H1 (cell line): ENCODE measurements at places on chromosomes 1 and 21.

- no peak for DNase-seq
These were observed 134.2 kb downstream of the PGBD5 start for GRCh38 chr1:230291731-230292620.

DNA sequence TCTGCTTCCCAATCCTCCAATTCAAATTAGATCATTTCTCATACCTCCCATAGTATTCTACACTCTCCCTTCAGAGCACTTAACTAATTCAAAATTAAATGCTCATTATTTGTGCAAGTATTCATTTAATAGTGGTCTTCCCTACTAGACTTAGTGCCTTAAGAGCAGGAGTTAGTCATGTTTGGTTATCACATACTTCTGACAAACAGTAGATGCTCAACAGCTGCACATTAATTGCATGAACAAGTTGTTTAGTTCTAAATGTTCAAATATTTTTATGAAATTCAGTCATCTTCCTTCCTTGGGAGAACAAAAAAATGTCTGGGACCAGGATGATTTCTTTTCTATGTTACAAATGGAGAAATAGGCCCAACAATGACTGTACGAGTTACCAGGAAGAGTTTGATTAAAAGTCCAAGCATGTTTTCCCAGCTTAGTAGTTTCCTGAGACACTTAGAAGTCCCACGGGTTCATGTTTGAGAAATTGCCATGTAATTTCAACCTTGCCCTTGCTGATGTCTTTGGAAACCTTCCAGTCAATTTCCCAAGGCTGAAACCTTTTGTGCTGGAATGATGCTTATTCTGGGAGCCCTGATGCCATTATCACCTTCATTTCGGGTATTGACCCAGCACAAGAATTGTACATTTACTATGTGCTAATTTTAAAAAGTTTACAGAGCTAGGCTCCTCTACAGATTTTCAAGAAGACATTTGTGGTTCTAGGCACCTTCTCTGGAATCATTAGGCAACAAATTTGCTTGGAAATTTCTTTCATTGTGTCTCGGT lies 437.9 kb upstream of the PLXNA2 start:
- no peak for DNase-seq

DNA sequence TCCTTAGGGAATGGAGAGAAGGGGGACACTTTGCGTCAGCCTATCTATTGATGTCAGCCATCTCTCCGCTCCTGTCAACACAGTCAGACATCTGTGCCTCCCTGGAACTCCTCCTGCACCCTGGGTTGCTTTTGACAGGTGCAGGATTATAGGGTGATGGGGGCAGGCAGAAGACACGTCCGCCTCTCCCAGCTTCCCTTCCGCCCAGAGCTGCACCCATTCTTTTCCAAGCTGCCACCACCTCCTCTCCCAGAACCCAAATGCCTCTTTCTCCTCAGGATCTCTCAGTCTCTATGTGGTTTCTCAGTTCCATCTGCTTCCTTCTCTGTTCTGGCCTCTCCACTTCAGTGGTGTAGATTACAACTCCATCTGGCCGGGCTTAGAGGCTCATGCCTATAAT lies 17.1 kb upstream of the KIF1B start:
- no peak for DNase-seq

- DNase-seq, result no peak
These were observed 66.9 kb upstream of the TNR start for GRCh38 chr1:175810305-175810704.

DNA sequence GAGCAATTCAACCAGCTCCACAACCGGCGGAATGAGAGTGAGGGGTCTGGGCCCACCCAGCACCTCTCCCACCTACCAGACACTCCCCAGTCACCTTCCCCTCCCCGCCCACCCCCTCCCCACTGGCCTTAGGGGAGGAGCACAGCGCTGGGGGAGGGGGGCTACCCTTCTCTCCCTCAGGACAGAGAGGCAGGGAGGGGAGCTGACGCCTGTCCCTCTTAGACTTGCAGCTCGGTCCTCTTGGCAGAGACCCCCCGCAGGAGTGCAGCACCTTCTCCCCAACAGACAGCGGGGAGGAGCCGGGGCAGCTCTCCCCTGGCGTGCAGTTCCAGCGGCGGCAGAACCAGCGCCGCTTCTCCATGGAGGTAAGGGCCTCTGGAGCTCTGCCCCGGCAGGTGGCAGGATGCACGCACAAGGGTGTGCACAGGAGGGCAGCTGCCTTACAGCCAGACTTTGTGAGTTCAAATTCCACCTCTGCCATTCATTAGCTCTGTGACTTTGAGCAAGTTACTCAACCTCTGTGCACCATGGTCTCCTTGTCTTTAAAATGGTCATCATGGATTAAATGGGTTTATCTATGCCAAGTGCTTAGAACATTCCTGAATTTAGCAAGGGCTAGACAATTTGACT lies 18.9 kb downstream of the CDK18 start:
- DNase-seq, result no peak

DNA sequence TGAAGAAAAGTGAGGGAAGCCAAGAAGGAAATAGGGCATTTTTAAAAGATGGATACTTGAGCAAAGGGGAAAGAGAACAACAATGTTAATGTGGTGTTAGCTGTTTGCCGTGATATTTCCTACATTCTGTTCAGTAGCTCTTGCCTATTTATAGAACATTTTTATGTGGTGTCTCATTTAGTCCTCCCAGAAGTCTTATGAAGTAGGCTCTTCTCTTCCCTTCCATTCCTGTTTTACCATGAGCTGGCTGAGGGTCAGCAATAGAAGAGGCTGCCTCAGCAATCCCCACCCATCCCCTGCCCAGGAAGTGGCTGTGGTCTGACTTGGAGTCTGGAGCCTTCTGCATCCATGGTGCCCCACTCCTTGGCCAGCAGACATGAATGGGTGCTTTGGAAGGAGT lies 60.1 kb downstream of the KIAA0040 start:
- DNase-seq, result no peak

DNA sequence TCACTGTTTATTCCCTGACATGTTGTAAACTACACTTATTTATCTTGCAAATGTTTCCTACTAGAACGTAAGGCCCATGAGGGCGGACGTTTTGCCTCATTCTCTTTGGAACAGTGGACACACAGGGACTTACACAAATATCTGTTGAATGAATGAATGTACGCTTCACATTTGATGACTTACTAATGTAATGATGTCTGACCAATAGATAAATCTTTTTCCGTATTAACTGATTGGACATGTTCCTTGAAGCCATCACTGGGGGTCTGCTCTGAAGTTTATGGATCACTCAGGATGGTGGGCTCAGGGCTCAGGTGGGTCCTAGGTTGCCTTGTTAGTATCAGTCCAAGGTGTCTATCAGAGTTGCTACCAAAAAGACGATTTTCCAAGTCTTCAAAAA lies 763.2 kb upstream of the TPTE start:
- DNase-seq, result no peak

DNA sequence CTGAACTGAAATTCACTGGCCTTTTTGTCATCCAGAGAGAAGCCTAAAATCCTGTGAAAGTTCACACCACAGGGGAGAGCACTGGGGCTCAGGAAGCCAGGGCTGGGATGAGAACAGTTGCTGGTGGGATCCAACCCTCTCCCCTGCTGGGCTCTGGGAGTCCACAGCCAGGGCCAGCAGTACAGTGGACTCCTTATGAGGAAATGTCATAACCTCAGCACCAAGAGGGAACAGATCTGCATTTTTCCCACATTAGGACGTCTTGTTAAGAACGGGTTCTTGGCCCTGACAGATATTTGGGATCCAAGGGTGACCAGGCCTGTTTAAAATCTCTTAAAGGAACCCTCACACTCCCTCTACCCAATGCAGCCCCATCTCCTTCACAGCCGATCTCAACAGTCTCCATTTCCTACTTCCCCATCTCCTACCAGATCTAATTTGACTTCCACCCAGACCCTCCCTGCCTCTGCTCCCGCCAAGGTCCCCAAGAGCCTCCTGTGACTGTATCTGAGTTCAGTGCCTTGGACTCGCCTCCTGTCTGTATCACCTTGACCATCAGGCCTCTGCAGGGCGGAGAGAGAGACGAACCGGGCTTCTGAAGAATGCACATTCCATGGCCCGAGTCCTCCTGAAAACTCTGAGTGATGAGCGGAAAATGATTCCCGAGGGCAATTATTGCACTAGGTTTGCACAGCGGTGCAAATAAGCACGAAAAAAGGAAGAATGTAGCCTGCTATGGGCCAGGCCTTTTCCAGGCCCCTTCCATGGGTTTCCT lies 159.9 kb downstream of the TRABD2B start:
- no peak for DNase-seq

- no peak for DNase-seq
These were observed 204.4 kb downstream of the RWDD3 start for GRCh38 chr1:95438218-95438948.

GRCh38 chr1:43451701-43452532 lies 1.8 kb downstream of the HYI start:
- DNase-seq, result no peak

DNA sequence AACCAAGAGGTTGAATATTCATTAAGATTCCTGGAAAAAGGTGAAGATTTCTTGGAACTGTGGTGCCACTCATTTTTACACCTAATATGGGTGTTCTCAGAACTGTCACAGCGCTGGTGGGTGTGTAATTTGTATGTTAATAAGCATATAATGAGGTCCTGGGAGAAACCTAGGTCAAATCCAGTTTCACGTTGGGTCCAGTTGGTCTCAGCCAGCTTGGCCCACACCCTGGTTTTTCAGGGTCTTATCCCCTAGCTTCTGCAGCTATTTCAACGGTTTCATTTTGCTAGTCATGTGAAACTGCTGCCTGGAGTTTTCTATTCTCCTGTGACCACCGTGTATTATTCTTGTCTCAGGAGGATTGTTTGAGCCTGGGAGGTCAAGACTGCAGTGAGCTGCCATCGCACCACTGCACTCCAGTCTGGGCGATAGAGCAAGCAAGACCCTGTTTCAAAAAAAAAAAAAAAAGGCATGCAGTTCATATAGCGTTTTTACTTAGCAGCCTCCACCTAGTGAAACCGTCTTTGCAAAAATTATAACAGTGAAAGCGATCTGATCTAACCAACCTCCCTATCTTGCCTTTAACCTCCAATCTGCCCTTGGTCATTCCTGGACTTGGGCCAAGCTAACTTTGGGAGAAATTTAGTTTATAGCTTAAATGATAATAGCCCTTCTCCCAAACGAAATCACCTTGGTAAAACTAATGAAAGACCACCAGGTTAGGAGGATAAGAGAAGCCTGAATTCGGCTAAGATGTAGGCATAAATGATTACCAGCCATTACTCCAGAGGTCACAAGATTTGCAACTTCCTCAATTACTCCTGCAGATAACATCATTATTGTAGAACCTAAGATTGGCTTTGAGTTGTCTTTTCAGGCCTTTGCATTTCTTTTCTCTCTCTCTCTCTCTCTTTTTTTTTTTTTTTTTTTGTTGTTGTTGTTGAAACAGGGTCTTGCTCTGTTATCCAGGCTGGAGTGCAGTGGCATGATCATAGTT lies 44.0 kb downstream of the PTAFR start:
- DNase-seq, result no peak

GRCh38 chr1:7250597-7251453 lies 465.6 kb downstream of the CAMTA1 start:
- no peak for DNase-seq

DNA sequence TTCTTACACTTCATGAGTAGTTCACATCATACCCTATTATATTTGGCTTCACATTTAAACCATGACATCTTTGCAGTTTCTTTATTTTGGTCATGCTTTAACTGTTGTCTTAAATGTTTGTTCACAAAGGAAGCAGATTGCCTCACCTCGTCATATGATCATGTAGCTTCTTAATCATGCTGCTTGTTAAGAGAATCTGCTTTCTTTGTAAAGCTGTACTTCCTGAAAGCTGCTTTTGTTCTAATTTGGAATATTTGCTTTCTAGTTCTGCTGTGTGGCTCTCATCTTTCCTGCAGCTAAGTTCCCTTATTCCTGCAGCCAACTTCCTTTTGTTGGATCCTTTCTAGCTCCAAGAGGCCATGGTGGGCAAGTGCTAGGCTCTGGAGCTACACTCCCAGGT lies 62.9 kb upstream of the SIM2 start:
- DNase-seq, result no peak

DNA sequence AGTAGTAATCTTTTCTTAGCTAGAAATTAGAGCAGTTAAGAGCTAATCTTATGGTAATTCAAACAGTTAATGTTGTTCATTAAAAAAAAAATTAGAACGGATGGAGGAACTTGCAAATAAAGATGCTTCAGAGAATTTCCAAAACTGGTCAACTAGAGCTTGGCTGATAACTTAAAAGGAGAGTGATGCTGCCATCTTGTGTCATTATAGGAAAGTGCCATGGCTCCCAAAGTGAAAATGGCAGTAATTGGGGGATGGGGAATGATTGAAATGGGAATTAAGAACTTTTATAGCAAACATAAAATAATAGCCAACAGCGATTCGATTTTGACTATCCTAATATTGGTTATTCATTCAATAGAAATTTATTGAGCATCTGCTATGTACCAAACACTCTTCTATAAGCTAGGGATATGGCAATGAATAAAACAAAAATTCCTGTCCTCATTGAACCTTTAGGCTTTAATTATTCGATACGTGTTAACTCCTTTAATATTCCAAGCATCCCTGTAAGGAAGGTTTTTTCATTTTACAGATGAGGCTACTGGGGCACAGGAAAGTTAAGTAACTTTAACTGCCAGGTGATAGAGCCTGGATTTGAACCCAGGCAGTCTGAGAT lies 5.7 kb upstream of the PLPP3 start:
- DNase-seq, result no peak

DNA sequence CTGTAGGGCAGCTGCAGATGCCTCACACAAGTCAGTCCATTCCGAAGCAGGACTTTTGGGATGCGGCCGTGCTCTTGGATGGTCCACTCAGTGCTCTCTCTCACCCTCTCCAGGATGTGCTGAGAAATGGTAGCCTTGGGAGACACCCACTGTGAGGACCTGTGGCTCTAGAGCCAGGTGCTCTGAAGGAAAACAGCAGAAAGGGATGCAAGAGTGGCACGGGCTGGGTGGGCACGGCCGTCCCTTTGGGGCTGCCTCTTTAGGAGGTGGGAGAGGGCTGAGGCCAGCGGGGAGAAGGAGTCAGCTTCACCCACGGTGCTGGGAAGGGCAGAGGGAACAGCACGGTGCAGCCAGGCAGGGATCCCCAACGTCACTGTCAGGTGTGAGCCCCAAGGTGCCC lies 106.1 kb downstream of the RIPK4 start:
- DNase-seq, result no peak

- DNase-seq, result no peak
These were observed 21.1 kb downstream of the LRRC38 start for GRCh38 chr1:13492711-13493110.

DNA sequence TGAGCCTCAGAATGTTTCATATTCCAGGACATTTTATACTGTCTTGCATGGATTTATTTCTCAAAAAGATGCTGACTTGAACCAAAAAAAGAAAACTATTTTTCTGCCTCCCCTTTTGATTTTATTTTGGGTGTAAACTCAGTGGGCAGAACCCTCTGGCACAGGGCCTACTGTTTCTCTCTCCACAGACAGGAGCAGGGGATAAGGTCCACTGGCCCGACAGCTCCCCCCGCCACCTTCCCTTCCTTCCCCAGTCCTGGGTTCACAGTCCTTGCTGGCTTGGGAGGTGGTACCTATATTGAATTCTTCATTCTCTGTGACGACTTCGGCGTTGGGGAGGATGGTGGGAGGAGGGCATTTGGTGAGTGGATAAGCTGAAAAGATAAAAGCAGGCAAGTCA lies 114.3 kb downstream of the ZSCAN20 start:
- no peak for DNase-seq

GRCh38 chr1:230916587-230917283 lies 48.4 kb upstream of the C1orf198 start:
- DNase-seq, result no peak

- no peak for DNase-seq
These were observed 475.4 kb upstream of the NR5A2 start for GRCh38 chr1:199551967-199552565.
